ENCODE measurements at places on chromosomes 7 and 10. TPM values are rescaled to one million over a fixed set of nuclear protein-coding genes. Genes with fewer than 3 reads are reported as not detected.

The ADAMTS14 gene
- 0.06 TPM for total RNA-seq

The PLAU gene
- total RNA-seq, result 159 TPM

DNA sequence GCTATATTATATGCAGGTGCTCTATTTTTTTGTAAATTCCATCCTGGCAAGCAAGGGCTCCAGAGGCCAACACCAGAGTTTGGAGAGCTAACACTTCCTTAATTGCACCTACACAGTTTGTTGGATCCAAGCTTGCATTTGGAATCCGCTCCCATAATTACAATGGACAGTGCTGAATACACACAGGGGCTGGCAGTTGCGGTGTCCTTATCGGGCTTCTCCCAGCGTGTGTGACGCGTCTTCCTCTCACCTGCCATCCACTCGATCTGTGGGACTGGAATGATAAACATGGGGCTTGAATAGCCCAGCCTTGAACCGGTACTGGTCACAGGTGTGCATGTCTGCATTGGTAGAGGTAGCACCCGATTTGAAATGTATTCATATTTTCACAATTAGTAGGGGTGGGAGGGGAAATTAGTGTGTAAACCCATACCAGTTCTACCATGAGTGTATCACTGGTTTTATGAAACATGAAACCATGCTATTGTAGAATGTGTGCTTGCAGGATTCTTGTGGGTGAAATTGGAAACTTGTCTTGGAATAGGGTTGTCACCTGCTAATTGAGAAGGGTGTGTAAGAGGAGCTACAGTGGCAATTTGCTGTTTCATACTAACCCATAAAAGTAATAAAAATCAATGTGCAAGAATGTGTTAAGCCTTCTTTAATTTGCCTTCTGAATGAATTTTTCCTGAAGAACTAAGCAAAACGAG, 316.5 kb downstream of the WDR11 start:
- no peak for DNase-seq

GRCh38 chr10:98110356-98110755, 24.1 kb upstream of the R3HCC1L start:
- DNase-seq, result no peak

- DNase-seq, result no peak
Observed at GRCh38 chr10:5033061-5033778, 29.6 kb upstream of the AKR1C2 start.

DNA sequence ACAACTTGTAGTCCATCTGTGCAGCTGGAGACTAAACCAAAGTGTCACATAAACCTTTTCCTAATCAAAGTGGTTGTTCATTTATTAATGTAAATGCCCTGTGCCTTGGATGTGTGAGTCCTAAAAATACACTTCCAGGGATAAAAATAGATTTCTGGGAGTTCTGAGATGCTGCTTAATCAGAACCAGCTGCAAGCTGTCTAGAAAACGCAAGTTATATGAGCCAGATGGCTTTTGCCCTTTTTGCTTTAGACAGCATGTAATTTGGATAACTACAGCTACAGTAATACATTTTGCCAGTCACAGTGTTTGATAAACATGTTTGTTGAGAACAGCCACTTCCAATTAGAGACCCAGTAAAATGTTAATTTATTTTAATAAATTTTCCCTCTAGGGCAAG, 185.1 kb upstream of the PRPS1L1 start:
- DNase-seq, result no peak

GRCh38 chr10:45581216-45581549, 91.4 kb downstream of the ZFAND4 start:
- DNase-seq, result no peak

DNA sequence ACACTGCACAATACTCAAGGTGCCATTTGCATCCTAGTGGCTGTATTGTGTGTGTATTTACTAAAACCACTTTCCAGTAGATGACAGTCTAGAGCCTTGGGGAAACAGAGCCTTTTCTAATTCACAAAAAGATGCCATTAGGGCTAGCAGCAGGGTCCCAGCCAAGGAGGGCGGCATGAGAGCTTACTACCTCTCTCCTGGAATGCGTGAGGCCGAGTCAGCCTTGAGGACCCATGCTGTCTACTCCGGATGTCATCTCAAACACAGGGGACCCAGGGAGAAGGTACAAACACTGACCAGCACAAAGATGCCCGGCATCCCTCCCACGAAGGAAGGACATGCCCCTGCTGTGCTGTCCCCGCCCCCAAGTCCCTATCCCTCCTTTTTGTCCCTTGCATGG, 65.5 kb downstream of the CYCS start:
- no peak for DNase-seq
